Stimulated activated CD4-positive, alpha-beta T cell treated with anti-CD3 and anti-CD28 coated beads, Interleukin-15, amount 100 ng/mL, for 48 hours (primary cell): ENCODE measurements at places on chromosomes 1 and 21.
A peak's percentile ranks its signal among the peaks of the same experiment; 100 is the strongest.

- DNase-seq = no peak
Observed at GRCh38 chr1:51693419-51694155, 76.7 kb downstream of the OSBPL9 start.

DNA sequence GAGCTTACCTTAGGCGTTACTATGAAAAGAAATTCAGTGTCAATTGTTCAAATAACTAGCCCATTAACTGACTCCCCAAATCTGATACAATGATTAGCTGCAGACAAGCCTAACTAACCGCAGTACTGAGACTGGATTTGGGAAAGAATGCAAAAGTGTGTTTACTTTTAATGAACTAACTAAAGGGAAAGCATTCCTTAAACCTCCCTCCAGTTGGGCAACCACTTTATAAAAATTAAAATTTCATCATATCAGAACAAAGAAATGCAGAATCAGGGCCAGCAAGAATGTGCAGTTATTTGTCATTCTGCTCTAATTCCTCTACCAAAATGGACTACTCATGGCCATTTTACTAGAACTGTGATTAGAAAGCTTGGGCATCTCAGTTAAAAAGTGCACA, 11.7 kb upstream of the NR5A2 start:
- DNase-seq = no peak

DNA sequence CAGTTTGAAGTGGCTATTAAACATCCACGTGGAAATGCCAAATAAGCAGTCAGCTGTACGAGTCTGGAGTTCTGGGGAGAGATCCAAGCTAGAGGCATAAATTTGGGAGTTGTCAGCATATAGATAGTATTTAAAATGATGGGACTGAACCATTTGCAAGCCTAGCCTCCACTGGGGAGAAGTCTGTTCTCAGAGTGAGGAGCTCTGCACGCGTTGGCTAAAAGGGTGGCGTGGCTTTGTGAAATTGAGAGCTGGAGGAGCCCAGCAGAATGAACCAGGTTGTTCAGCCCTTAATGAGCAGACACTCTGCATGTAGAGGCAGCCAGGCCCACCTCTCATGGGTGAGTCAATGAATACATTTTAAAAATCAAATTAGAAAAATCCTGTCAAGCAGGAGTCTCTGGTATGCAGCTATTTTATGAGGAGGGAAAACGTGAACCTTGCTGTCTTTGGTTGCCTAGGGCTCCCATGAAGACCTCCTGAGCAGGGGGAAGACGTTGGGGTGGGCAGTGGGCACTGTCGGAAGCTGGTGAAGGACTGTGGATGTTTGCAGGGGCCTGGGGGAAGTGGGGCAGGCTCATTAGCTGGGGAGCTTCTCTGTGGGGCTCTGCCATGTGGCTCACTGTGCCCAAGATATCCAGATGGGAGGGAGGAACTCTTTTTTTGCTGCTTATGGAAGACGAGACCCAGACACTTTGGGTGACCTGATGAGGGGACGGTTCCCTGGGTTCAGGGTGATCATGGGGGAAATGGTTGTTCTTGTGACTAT, 18.8 kb downstream of the TMCC2 start:
- no peak for DNase-seq

DNA sequence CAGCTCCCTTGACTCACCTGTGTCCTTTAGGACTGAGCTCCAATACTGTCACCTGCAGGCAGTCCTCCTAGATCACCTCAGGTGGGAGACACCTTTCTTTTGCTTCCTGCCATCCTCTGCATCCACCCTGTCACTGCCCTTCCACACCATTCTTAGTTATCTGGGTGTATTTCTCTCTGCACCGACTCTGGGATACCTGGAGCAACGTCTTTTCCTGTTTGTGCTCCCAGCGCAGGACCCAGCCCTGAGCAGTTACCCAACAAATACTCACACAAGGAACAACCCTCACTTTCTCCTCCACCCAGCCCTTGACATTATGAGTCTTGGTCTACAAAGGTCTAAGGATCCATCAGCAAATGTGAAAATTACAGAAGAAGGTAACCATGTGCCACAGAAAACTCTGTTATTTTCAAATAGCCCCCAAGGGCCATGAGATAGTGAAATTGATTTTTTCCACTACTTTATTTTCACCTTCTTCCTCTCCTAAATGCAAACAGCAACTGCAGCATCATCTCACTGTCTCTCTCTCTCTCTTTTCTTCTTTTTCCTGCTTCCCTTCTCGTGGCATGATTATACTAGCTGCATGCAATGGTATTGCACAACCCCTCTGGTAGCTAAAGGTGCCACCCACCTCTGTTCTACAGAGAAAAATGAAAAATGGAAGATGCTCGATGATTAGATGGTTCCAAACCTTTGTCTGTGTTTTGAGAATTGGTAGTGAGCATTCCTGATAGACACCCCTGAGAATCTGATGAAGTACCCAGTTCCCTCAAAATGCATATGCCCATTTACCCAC, 89.0 kb downstream of the MIS18A start:
- no peak for DNase-seq

- no peak for DNase-seq
Observed at GRCh38 chr1:228833911-228834688, 98.8 kb downstream of the RHOU start.

- no peak for DNase-seq
Observed at GRCh38 chr1:109271458-109271857, 11.5 kb downstream of the PSRC1 start.

DNA sequence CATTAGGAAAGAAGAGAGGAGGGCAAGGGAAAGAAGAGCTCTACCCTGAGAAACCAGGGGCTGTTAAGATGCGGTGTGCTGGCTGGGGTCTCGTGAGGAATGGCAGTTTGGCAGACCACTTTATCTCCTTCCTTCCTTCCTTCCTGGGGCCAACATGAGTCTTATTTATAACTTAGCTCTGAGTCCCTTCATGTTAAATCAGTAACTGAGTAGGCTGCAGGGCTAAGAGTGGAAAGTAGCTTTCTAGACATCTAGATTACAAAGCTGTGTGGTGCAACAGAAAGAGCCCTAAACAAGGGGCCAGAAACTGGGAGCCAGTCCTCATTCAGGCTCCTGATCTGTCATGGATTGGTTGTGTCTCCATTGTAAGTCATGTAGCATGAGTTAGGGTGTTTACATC, 135.4 kb upstream of the DUSP10 start:
- no peak for DNase-seq

- DNase-seq = no peak
Observed at GRCh38 chr1:209583408-209583807, at the start of gene CAMK1G. TSS of gene CAMK1G (plus strand) at chr1:209583714. CDS start at chr1:209594984, 11,270 bp downstream.

GRCh38 chr1:155063550-155064110, at the start of gene EFNA4:
TSS of gene EFNA4 (plus strand) at chr1:155063740. CDS start at chr1:155063824, 84 bp downstream.
- no peak for DNase-seq

DNA sequence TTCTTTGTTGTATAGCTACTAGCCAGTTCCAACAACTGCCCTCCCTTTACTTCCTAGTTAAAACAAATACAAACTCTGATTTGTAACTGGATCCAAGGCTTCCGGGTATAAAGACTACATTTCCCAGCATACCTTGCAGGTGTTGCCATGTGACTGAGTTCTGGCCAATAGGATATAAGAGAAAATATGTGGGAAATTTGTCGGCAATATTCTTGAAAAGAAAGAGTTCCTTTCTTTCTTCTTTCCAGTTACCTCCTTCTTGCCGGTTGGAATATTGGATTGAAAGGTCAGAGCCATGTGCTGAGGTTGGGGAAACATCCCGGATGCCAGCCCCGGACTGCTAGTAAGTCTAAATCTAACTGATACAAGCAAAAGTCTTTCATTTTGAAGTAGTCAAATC, 23.0 kb upstream of the ZBTB40 start:
- DNase-seq = no peak

- DNase-seq = no peak
Observed at GRCh38 chr1:9165396-9165795, 36.5 kb upstream of the GPR157 start.

DNA sequence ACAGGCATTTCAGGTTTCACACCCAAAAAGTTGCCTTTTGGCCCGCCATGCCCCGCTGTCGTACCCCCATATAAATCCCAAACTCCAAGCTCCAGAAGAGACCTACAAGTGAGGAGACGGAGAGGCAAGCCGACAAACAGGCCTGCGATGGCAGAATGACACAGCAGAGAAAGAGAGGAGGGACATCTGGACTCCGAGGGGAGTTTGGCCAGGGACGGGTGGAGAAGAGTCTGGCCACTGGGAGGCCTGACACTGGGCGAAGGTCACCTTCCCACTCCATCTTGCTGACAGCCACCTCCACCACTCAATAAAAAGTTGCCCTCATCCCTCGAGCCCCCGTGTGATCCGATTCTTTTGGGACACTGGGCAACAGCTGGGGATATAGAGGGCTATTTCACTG, 1.9 kb upstream of the CFH start:
- no peak for DNase-seq

DNA sequence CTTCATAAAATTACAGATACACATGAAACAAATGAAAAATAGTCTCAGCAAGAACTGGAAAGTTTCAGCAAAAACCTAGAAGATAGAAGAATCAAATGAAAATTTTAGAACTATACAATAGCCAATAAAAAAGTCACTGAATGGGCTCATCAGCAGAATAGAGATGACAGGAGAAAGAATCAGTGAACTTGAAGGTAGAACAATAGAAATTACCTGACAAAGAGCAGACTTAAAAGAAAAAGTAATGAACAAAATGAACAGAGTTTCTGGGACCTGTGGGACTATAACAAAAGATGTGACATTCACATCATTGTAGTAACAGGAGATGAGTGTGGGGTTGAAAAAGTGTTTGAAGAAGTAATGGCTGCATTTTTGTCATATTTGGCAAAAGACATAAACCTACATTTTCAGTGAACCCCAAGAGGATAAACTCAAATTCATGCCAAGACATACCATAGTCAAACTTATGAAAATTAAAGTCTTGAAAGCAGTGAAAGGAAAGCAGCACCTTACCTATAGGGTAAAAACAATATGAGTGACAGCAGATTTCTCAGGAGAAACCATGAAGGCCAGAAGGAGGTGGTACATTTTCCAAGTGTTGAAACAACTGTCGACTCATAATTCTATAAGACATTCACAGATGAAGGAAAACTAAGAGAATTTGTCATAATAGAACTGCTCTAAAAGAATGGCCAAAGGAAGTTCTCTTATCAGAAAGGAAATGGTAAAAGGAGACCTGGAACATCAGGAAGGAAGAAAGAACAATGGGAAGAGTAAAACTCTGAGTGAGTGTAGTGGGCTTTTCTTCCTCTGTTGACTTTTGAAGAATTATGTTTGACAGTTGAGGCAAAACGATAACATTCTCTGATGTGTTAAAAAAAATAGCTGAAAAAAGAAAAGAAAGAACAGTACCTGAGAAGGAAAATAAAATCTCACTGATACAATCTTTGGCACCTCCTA, 23.5 kb downstream of the NTPCR start:
- no peak for DNase-seq

DNA sequence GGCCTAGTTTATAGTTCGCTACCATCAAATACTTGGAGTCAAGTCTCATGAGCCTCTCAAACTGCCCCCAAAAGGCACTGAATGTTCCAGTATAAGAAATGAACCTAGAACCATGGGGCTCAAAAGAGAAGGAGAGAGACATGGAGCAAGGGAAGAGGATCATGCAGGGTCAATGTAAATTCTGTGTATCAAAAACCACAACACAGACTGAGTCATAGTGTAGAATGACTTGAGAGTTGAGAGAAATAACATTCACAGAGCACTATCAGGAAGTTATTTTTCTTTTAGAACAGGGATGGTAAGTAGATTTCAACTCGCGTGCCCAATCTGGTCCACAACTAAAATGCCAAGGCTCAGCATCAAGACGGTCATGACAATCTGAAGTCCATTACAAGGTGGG, 59.8 kb downstream of the GNG12 start:
- DNase-seq = no peak

GRCh38 chr1:109650609-109651008, 5.3 kb upstream of the GSTM4 start:
- DNase-seq = no peak

GRCh38 chr1:201480231-201481003, 11.4 kb upstream of the PHLDA3 start:
- DNase-seq = peak; percentile 44

GRCh38 chr1:109482242-109482641, 1.5 kb upstream of the ATXN7L2 start:
- no peak for DNase-seq

DNA sequence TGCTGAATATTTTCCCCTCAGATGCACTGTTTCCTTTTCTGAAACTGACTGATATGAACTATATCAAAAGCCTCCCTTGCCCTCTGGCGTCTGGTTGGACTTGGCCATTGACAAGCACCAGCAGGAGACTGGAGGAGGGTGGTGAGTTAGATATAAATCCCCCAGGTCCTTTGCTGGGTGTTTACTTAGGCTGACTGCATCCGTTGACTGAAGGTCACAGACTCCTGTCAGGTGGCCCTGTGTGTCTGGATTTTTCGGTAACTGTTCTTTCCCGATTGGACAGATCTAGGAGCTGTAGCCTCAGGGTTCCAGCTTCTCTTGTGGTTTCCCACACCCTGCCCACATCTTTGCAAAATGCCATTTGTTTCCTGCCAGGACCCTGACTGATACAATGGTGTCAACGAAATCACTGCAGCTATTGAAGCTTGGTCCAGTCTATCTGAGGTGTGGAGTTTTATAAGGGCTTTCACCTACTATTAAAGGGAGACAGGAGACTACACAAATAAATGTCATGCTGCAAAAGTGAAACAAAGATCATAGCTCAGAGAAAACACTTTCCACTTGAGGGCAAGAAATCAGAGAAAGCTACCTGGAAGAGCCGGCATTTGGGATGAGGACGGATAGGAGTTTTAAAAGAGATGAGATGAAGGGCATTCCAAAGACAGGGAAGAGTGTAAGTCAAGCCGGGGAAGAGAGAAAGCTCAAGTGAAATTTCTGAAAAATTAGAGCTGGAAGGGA, 1.5 kb upstream of the MAGI3 start:
- DNase-seq = no peak

DNA sequence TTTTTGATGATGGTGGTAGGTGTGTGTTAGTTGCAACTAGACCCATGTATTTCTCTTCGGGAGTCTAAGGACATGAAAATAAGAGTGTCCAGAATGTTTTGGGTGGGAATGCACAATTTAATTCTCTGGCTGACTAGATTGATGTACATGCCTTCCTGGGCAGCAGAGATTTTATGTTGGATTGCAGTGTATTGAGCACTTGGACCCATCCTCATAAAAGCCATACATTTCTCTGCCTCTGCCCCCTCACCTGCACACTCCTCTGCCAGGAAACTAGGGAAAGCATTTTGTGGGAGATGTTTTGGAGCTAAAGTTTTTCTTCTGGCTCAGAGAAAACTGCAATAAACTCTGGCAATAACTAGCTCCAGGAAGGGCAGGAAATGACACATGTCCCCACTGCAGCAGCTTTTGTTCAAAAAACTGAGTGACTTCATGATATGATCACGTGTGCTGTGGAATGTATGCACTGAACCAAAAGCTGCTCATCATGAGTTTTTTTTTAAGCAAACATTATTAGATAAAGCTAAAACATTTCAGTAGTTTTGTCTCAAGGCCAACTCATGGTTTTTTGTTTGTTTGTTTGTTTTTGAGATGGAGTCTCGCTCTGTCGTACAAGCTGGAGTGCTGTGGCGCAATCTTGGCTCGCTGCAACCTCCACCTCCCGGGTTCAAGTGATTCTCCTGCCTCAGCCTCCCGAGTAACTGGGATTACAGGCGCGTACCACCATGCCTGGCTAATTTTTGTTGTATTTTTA, 17.6 kb downstream of the RIT1 start:
- DNase-seq = no peak

GRCh38 chr1:25123551-25123950, 108.8 kb downstream of the SYF2 start:
- DNase-seq = no peak

- no peak for DNase-seq
Observed at GRCh38 chr1:14246471-14246870, 352.0 kb upstream of the KAZN start.

GRCh38 chr1:150273311-150273710, 721 bp downstream of the C1orf54 start:
- DNase-seq = no peak
